Fibroblast of upper back skin (primary cell): ENCODE measurements at places on chromosomes 12 and 14.

GRCh38 chr12:57461276-57461916 lies 1.8 kb downstream of the GLI1 start:
- peak; percentile 89 for DNase-seq

GRCh38 chr14:28766469-28766955 lies at the start of gene FOXG1:
Gene FOXG1, plus strand, starts transcription at chr14:28766787. Its CDS starts 493 bp downstream, at chr14:28767280.
- DNase-seq, result peak; percentile 20

DNA sequence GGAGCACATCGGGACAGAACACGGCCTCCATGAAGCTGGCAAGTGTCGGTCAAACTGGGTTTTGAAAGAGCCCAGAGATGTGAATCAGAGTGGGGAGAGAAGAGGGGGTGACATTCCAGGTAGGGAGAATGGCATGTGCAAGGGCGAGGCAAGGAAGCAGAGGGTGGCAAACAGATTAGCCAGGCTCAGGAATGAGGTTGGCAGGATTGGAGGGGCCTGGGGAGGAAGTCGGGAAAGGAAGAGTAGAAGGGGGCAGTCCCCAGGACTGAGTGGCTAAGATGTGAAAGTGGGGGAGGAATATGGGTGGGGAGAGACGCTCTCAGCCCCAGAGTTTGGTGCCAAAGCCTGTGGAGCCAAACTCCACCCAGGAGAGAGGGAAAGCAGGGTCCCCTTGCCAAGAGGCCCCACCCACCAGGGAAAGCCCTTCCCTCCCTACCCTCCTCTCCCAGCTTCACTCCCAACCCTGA lies 5.5 kb upstream of the HDAC7 start:
- no peak for DNase-seq

- DNase-seq, result no peak
Measured at GRCh38 chr12:112252184-112252583, 126.8 kb downstream of the TRAFD1 start.

GRCh38 chr12:131457331-131458047 lies 253.4 kb upstream of the SFSWAP start:
- DNase-seq, result no peak

GRCh38 chr14:96217376-96217913 lies 12.8 kb downstream of the BDKRB2 start:
- no peak for DNase-seq

DNA sequence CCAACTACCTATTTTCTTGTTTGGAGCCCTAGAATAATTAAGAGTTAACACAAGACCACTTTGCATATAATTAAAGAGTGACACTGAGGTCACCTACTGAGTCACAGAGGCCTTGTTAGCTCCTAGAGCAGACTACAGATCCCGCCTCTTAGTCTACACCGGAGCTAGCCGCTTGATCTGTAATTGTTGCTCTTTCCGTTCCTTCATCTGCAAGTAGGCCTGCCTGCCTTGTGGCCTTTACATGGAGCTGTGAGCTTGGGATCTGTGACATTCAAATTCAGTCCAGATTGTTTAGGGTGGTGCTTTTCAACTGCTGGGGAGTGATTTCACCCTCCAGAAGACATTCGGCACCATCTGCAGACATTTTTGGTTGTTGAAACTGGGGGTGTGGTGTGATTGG lies 5.6 kb upstream of the DYNLL1 start:
- DNase-seq, result no peak

DNA sequence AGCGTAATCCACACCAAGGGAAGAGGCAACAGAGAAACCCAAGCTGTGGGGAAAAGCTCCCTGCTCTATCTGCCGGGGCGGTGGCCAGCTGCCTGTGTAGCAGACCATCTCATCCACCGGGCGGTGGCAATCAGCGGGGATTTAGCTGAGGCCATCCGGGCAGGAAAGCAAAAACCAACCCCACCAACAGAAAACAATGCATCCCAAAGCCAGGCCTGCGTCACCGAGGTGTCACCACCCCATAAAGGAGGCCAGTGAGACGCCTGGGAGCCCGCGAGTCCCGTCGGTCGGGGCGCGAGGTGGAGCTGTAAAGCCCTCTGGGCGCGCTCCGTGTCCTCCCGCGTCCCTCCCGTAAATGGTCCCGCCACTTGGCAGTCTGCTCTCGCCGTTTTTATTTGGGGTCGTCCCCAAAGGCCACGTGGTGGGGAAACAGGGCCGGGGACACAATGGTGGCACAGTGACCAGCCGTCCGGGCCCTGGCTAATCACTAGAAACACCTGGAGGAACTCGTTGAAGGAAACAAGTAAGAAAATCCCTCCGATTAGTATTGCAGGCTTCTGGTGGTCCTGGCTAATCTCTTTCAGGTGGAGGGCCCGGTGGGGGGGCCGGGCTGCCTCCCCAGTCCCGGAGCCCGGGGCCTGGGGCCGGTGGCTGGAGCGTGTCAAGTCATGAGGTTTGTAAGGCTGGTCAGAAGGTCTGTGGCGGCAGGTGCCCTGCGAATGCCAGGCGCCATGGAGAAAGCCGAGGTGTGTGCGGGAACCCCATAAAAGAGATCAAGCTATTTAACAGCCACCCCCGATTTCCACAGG lies 94.7 kb upstream of the GSC start:
- no peak for DNase-seq

DNA sequence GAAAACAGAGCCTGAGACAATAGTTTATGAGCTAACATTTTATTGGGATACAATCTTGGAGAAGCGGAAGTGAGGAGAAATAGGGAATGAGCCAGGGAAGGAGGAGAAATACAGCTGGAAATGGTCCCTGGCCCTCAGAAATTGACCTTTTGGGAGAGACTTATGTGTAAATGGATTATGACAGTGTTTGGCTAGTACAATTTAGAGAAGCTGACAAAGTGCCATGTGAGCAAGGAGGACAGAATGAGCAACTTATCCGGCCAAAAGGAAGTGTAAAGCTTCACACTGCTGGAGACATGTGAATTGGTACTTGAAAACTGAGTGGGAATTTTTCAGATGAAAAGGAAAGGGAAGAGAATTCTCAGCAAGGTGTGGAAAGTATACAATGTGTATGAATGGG lies 2.9 kb downstream of the GLIPR1 start:
- no peak for DNase-seq

GRCh38 chr12:119565404-119565803 lies 28.2 kb upstream of the TMEM233 start:
- no peak for DNase-seq

DNA sequence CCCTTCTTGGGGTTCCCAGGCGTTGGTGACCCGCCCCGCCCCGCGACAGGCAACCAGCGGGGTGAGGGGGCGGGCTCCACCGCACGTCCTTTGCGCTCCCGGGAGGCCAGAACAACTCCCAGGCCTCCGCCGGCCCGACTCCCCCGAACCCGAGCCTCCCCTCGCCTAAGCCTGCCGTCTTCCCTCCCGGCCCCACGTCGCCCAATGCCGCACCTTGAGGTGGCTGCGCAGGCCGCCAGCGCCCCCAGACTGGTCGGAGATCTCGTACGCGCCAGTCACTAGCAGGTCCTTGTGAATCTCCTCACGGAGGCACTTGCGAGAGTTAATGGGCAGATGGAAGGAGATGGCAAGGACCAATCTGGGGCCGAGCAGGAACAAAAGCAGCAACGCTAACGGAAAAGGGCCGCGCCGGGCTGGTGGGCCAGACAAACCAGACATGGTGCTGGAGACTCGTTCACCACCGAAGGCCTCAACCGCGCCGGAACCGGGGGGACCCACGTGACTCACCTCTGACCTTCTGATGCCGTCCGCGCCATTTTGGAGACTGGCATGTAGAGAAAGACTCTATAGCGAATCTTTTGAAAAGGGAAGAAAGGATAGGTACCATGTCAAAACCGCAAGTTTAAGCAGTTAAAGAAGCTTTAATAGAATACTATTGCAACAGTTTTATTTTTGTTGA lies at the start of gene TMED10:
Gene TMED10 (minus strand): TSS at position 471 of the 679 bp plus-strand sequence. CDS start 33 bp downstream, at position 438.
- peak; percentile 87 for DNase-seq

- no peak for DNase-seq
Measured at GRCh38 chr14:21205678-21206581, 50.1 kb upstream of the OR5AU1 start.

DNA sequence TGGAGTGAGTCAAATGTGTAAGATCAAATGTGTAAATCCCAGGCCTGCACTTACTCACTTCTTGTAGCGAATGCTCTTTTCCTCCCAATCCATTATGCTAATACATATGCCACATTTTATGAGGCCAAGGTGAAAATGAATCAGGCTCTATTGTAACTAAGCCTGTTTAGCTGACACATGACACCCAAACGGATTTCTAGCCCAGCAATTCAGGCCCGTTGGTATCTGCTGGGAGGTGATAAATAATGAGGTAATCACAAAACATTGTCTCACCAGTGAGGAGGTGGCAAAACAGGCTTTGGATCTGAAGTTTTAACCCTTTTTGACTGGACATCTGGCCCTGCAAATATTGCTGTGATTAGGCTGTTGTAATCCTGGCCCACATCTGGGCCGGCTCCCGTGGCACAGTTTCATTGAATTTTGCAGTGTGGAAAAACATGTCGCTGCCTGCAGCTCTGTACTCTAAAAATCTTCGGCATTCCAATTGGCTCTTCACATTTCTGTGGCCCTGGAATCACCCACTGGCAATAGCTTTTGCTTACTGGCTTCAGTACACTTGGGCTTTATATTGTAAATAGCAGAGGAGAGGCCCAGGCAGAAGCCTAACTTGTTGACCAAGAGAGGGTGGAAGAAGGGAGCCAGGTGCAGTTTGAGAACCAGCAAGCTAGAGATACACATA lies 106.1 kb downstream of the PAX9 start:
- DNase-seq, result no peak

DNA sequence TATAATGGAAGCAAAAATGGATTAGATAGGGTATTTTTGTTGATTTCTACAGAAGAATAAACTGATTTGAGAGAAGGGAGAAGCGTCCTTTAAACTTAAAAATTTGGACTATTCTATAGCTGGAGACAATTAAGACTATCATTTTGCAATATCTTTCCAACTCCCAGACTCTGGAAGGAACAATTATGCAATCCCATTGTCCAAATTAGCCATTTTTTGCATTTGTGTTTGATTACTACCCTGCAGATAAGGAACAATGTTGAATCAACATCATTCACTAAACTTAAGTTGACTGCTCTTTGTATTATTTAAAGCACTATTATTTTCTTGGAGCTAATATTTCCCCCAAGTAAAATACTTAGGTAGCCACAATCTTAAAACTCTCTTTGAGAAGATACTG lies 34.8 kb upstream of the SELPLG start:
- DNase-seq, result peak; percentile 24

DNA sequence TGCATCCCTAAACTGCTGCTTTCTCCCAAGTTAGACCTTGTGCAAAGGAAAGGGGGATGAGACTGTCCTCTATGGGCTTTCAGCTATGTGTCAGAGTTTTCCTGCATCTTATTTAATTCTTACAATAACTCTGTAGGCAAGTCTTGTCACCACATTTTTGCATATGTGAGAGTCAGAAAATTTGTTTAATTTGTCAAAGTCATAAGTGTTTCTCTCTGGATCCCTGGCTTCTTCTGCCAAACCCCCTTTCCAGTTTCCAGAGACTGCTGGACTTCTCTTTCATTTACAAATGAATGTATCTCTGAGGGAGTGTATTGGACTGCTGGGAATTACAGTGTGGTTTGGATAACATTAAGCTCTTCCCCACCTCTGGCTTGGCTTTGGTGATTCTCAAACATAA lies 877.6 kb upstream of the SEL1L start:
- no peak for DNase-seq

- peak; percentile 75 for DNase-seq
Measured at GRCh38 chr14:68685419-68686204, 107.3 kb downstream of the ZFP36L1 start.

GRCh38 chr12:66154776-66155175 lies 15.0 kb downstream of the TMBIM4 start:
- no peak for DNase-seq

GRCh38 chr14:40346275-40346674 lies 914.0 kb upstream of the FBXO33 start:
- DNase-seq, result no peak

DNA sequence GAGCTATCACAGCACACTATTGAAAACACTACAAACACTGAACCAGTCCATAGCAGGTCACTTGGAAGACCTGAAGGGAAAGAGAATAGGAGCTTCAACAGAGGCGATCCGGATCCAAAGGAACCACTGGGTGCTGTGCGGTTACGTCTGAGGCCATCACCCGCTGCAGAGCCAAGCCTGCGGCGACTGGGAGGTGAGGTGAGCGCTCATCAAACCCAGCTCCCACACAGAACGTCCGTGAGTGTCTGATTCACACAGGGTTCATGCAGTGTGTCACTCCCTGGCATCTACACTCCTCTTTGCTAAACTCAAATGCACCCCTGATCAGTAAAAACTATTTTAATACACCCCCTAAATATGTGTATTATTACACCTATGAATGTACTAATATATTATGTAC lies 64.1 kb downstream of the TMEM132D start:
- DNase-seq, result no peak

DNA sequence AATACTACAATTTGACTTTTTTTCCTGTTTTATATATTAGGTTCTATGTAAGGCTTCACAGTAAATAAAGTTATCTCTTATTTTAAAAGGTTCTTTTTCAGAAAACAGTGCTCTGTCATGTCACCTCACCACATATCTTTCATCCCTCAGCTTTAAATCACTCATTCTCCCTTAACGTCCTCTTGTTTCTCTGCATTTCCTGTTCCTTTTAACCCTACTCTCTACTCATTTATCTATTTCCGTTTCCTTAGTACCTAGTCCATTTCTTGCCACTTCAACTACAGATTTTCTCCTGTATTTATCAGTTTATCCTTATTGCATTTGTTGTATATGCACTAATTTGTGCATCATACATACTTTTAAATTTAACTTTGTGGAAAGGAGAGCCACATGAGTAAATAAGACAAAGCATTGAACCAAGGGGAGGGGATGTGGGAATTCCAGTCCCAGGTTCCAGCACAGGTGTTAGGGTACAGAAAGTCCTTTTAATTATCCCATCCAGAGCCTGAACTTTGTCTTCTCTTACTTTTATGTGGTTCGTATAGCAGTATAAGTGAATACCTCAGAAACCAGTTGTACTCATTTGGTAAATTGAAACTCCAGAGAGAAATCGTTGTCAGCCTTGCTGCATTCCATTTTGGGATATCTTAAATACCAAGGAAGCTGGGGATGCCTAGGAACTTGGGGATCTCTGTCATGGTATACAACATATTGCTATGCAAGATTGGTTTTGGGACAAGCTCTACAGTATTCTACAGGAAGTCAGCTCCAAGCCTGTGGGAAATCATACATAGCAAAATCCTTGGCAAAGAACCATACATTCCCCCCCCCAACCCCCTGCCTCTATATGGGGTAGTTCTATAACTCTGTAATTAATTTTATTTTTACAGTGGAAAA lies 120.5 kb downstream of the DIP2B start:
- peak; percentile 81 for DNase-seq

DNA sequence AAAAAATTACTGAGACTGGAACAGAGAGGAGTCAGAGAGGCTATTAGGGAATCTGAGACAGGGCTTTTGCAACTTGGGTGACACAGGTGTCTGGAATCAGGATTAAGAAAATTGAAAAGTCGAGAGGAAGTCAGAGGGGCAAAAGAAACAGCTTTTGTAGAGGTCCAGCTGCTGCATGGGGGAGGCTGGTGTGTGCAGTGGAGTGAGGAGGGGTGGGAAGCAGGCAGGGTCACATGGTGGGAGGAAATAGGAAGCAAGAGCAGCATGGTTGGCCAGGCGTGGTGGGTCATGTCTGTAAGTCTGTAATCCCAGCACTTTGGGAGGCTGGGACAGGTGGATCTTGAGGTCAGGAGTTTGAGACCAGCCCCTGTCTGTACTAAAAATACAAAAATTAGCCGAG lies 69.7 kb upstream of the VRK1 start:
- DNase-seq, result no peak
